GOT3 (cell line): ENCODE measurements at places on chromosomes 16 and 17.

DNA sequence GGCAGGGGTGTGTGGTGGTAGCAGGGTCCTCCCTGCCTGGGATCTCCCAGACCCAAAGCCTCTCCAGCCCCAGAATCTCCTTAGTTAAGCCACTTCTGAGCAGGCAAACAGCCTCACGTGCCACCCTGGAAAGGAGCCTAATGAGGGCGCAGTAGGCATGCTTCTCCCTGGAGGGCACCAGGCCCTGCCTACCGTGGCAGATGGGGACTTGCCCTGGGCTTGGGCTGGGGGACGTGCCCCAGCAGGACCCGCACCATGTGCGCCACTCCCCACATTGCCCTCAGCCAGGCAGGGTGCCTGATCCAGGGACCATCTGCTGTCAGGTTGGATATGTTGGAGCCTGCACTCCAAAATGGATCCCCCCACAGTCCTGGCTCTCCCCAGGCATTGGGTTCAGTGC is 14.2 kb downstream of the FAM83G start:
- DNase-seq = no peak

DNA sequence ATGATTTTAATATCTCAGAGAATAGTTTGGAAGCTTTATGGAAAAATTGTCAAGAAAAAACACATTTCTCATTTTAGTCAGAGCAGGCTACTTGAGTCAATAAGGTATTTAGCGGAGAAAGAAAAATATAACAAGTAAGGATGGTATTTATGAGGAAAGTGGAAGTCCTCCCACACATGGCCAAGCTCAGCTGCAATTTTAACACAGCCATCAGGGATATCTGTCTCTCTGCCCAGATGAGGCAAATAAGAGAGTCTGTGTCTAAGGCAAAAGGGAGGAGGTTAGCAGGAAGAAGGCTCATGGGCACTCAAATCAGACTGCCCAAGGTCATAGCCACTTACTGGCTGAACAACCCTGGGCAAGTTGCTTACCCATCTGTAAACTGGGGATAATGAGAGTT is 5.2 kb upstream of the CMTM2 start:
- no peak for DNase-seq

DNA sequence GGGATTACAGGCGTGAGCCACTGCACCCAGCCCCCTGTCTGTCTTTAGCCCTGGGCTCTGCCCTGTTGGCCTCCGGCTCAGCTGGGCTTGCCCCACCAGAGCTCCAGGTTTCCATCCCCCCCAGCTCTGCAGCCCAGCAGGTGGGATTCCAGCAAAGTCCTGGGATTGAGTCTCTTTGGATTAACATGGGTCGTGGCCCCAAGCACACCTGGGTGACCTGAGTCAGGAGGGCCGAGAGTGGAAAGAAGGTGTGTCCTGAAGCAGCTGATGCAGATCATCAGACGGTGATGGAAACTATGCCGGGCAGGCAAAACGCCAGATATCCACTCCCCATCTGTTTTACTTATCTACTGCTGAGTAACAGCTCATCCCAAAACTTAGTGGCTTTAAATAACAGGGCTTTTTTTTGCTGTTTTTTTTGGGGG is 72.5 kb downstream of the KNOP1 start:
- DNase-seq = no peak

- no peak for DNase-seq
These were observed 218.0 kb upstream of the TNRC6C start for GRCh38 chr17:77740481-77740880.
